ENCODE measurements at places on chromosomes 12 and 14. TPM values are rescaled to one million over a fixed set of nuclear protein-coding genes. Genes with fewer than 3 reads are reported as not detected.

GRCh38 chr14:22994762-22995275 is 12.5 kb upstream of the AJUBA start:
- peak; percentile 53 for DNase-seq

DNA sequence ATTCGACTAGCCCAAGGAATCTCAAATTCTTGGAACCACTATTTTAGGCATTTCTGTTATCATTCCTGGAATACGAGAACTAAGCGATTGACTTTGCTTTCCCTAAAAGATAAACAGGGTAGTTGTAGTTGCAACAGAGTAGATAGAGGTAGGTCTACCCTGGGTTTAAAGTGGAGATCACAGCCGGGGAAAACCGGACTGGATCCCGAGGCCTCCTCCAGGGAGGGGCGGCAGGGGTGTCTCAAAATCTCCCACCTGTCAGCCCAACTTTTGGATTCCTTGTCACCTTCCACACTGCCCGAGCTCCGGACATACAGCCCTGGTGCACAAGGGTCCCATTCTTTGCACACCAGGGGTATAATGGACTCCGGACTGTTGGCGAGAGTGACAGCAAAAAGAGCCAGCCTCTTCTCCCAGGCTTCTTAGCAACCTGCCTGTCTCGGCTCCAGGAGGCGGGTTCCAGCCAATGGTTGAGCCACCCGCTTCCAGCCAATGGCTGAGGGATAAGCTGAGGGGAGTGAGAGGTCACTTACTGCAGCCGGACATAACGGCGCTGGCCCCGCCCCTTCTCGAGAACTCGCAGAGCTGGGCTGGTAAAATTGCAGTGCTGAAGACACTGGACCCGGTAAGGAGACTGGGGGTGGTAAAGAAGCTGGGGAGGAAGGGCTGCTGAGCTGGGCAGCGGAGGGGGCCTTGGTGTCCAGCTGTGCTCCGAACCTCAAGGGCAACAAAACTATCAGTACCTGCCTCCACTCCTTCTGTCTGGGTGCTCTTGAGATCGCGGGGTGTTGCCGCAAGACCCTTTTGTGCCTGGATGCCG is at the start of gene SUOX:
Gene SUOX, plus strand, starts transcription at position 562 of the 820 bp plus-strand sequence. CDS start 4,946 bp downstream, outside the sequence.
- DNase-seq, result peak; percentile 95

DNA sequence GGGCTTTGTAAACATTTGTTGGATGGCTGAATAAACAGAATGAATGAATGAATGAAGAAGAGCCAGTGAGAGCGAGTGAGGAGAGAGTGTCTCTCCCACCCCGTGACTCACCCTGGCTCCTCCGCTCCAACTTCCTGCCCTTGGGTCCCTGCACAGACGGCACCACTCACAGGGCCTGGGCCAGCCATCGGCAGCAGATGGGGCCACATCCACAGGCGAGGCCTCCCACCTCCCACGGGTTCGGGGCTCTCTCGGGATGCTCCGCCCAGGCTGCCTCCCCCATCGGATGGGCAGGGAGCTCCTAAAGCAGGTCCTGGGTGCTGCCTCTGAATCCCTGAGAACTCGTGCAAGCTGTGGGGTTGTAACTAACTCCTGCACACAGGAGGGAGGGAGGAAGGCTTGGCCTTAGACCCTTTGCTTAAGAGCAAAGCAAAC is 41.3 kb downstream of the CCNK start:
- DNase-seq, result peak; percentile 71

- DNase-seq, result no peak
Observed at GRCh38 chr12:50894241-50894640, 51.5 kb downstream of the TMPRSS12 start.

GRCh38 chr12:65596514-65597091 is 227.7 kb upstream of the HMGA2 start:
- no peak for DNase-seq

- no peak for DNase-seq
Observed at GRCh38 chr12:55771736-55772135, 28.8 kb downstream of the GDF11 start.

GRCh38 chr14:77204459-77204771 is 22.8 kb downstream of the TMEM63C start:
- no peak for DNase-seq

DNA sequence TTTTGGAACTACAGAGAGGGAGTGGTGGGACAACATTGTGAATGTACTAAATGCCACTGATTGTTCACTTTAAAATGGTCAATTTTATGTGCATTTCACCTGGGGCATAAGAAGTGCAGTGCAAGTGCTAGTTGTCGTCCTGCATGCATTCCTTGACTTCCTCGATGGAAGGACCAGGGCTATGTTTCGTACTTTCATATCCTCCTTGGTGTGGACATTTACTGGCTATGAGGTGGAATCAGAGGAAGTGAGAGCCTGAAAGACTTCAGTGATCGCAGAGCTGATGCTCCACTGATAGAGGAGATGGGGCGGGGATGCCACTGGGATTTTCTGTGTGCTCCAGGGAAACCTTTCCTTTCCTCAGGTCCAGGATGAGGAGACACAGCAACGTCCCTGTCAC is 54.1 kb upstream of the DDX11 start:
- DNase-seq, result no peak

DNA sequence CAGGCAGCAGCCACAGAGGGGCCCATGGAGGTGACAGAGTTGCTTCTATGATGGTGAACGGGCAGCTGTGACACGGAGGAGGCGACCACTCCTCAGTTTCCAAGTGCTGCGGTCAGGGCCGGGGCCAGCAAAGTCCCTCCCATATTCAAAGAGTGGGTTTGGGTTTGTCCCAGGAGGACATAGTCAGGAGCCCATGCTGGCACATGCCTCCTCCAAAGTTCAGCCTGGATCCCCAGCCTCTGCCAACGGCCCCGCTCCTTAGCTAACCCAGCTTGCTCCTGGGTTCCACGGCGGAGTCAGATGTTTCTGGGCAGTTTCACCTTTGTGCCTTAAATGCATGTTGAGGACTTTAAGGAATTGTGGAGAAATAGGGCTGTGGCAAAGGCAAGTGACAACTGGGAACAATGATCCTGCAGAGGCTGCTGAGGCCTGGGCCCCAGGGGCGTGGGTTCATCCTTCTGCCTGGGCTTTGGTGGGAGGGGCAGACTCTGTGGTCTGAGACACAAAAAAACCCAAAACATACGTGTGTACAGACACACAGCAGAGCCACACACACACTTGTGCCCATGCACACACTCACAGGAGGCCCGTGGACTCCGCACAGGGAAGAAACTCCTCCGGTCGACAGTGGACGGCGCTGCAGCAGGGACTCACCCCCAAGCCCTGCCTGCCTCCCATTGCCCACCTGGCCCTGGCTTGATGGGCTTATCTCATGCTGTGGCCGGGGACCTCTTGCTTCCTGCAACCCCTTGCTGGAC is 399.4 kb downstream of the TMEM121 start:
- no peak for DNase-seq

GRCh38 chr14:65958664-65959562 is 527.3 kb upstream of the CCDC196 start:
- peak; percentile 16 for DNase-seq

- no peak for DNase-seq
Observed at GRCh38 chr14:36866867-36867266, 205.2 kb downstream of the PAX9 start.

DNA sequence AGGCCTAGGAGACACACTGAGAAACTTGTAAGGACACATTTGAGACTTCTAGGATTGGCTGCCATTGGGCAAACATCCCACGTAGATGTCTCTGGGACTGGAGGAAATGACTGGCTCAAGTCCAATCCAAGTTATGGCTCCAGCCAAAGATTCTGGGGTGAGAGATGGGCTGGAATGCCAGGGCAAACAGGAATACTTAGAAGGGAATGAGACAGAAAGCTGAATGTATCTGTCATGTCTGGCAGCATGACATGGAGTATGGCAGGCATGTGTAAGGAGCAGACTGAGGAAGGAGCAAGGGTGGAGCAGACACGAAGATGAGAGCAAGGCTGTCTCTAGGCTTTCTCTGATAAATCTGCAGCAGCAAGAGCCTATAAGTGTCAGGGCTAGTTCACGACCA is 209.2 kb downstream of the PHLDA1 start:
- DNase-seq, result no peak

DNA sequence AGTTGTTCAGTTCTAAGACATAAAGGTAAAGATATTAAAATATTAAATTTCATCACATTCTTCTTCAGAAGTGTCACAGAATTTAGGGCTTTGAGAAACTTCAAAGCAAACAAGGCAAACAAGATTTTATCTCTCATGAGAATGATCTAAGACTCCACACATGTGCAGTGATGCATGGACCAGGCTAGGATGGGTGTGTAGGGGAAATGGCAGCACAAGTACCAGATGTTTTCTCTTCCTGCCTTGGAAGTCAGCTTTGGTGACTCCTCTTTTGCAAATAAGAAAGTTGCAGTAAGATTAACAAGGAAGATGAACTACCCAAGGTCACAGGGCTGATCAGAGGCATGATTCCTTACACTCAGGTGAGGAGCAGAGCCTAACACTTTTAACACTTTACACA is 163.8 kb upstream of the LMNTD1 start:
- DNase-seq, result no peak

- DNase-seq, result no peak
Observed at GRCh38 chr12:109820816-109821381, 12.3 kb downstream of the TRPV4 start.

The POTEM gene
- not detected for total RNA-seq

The LRRC43 gene
- total RNA-seq, result not detected

The NPFF gene
- not detected for total RNA-seq

The KRT82 gene
- total RNA-seq, result not detected

The CAND1 gene
- 94.6 TPM for total RNA-seq

The KRT8 gene
- total RNA-seq, result 407 TPM

The GLIPR1 gene
- total RNA-seq, result 20.2 TPM

The NKX2-8 gene
- total RNA-seq, result not detected

The BEST3 gene
- total RNA-seq, result 0.31 TPM

Data from A172 (cell line).